ENCODE measurements at places on chromosomes 6 and 20.

DNA sequence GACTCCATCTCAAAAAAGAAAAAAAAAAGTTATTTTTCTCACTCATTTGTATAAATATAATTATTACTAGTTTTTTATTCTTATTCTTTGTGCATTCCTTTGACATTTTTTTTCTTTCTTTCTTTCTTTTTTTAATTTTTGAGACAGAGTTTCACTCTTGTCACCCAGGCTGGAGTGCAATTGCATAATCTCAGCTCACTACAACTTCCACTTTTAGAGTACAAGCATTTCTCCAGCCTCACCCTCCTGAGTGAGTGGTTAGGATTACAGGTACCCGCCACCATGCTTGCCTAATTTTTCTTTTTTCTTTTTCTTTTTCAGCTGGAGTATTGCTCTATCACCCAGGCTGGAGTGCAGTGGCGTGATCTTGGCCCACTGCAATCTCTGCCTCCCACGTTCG lies 51.4 kb upstream of the JARID2 start:
- no peak for DNase-seq

- DNase-seq = no peak
Measured at GRCh38 chr6:36120539-36120938, 9.8 kb upstream of the MAPK13 start.

DNA sequence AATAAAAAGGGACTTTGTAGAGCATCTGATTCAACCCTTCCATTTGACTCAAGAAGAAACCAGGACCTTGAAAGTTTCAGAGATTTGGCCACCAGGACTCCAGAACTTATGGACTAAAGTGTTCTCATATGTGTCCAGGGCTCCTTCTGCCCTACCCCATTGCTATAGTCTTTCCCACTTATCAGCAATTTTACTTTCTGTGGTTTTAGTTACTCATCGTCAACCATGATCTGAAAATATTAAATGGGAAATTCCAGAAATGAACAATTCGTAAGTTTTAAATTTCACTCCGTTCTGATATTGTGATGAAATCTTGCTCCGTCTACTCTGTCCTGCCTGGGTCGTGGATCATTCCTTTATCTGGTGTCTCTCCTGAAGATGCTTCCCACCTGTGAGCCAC lies 259.8 kb downstream of the PHACTR1 start:
- no peak for DNase-seq

DNA sequence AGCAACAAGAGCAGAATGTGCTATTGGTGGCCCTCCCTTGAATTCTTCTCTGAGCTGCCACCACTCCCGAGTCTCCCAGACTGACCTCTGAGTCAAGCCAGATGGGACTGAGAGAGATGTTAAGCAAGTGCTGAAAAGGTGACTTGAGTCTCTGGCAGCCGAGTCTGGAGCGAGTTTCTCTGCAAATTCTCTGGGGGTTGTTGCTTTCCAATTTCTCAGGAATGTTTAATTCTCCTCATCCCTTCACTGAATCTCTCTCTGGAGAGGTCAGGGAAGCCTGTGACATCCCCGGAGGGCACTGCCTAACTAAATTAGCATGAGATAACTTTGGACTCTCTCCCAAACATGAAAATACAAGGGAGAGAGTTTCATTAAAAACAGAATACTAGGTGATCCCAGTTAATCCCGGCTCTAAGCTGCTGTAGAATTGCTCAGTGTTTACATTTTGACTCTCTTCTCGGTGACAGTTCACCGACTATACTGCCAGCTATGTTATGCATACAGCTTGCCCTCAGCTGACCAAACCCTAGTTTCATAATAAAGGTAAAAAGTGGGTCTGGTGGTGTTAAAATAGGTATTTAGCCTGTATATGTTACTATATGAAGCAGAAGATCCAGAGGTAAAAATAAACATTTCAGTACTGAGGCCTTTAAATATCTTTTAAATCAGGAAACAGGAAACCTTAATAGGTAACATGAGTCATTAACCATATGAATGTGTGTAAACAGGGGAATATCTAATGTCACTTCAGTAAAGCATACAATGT lies 157.9 kb downstream of the FOXC1 start:
- DNase-seq = peak; percentile 78

DNA sequence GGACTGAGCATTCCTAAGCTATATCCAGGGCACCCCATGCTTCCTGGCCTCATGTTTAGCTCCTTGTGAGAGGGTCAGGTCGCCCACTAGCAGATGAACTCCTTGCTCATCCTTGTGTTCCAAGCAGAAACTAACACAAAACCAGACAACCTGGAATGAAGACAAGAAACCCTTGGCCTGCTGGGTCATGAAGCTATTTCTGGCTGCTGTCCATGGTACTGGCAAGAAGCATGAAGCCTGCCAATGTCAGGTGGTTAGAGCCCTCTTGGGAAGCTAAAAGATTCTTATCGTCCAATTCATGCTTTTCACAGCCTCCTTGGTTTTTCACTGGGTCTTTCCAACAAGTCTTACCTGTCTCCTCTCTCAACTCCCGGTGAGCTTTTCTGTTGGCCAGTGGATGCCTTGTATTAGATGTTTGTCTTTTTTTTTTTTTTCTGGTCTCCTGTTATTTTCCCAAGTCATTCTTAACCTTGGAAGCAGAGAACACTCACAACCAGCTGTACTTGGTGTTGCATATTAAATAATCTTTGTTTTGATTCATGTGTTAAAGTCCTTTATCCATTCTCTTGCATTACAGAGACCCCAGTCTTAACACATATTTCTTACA lies 180.3 kb downstream of the ANKRD60 start:
- DNase-seq = peak; percentile 53

GRCh38 chr6:119436583-119436982 lies 87.0 kb upstream of the MAN1A1 start:
- no peak for DNase-seq

DNA sequence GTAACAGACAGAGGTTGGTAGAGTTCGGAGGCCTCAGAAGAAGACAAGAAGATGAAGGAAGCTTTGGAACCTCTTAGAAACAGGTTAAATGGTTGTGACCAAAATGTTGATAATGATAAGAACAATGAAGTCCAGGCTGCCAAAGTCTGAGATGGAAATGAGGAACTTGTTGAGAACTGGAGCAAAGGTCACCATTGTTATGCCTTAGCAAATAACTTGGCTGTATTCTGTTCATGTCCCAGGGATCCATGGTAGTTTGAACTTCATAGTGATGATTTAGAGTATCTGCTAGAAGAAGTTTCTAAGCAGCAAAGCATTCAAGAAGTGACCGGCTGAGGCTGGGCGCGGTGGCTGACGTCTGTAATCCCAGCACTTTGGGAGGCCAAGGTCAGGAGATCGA lies 11.1 kb upstream of the LSM14B start:
- DNase-seq = no peak

GRCh38 chr20:11769825-11770224 lies 147.9 kb upstream of the BTBD3 start:
- DNase-seq = peak; percentile 33

DNA sequence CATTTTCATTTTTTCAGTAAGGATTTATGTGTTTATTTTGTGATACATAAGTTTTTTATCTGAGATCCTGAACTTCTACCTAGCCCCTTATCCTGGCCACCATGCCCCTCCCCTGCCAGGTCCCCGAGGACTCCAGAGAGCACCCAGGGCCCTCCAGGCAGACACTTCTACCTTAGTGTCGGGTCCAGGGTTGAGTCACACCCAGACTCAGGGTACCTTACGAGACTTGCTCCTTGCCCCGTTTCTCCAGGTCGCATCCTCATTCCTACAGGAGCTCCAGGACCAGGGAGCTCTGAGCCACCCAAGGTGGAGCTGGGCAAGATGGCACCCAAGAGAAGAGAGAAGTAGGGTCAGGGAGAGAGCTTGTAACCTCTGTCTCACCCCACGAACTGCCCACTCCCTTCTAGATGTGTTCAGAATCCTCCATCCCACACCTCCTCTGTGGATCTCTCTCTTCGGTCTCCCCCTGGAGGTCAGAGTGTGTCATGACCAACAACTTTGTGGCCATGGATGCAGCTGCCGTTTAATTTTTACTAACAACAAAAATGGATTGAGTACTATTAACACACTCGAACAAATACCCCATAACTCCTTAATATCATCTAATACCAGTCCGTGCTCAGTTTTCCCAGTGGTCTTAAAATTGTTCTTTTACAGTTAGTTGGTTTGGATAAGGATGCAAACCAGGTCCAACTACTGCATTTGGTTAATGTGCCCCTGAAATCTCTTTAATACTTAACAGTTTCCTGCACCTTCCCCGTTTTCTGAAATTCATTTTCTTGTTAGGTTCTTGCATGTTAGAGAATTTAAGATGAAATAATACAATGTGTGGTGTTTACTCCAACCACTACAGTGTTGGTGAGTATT lies 130.6 kb upstream of the INSM1 start:
- peak; percentile 80 for DNase-seq

GRCh38 chr6:154653853-154654252 lies 79.4 kb upstream of the SCAF8 start:
- DNase-seq = peak; percentile 66

DNA sequence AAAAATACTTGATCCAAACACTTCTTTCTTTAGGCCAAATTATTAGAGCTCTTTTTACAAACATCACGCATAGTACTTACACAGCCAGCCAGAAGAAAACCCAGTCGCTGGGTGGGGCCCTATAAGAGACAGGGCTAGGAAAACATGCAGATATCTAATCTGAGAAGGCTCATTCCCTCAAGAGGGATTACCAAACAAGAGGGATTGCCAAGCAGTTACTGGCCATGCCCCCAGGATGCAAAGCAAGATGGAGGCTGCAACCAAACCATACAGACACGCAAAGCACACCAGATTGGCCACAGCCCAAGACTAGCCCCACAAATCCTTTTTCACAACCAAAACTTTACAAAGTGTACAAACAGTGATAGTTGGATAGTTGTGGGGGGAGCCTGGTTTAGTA lies 1235.4 kb upstream of the GJE1 start:
- DNase-seq = no peak

GRCh38 chr6:56742122-56742791 lies 99.6 kb upstream of the DST start:
- DNase-seq = no peak

DNA sequence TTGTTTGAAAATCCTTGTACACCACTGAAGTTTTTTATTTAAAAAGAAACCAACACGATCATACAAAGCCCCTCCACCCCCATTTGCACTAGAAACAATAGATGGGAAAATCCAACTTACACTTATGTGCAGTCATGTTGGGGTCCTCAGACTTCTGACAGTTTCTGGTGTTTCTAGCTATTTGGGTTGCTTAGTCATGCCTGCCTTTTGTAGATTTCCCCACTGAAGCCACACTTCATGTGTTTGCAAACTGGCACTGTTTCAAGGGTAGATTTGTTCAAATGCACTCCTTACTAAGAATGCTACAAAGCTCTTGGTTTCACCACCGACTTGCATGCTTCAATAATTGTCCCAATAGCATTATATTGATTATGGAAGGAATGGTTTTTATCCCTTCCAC lies 1.5 kb downstream of the SH3BGRL2 start:
- no peak for DNase-seq

GRCh38 chr6:128063850-128064539 lies 163.1 kb upstream of the THEMIS start:
- no peak for DNase-seq

DNA sequence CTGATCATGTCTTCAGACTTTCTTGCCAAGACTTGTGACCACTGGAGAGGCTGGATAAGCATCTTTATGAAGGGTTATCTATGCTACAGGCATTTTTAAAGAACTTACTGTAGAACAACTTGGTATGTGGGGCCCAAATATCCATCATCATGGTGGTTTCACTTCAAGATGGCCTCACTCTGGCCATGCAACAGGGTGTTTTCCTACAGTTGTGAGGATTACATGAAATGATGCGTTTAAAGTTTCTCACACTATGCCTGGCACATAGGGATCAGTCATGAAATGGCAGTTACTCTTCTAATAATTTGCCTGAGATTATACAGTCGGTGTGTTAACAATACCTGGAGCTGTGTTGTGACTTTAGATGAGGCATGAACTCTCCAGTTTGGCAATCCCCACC lies 13.0 kb downstream of the SLC2A10 start:
- no peak for DNase-seq

- DNase-seq = no peak
Measured at GRCh38 chr20:23059846-23060245, 10.4 kb upstream of the THBD start.

- no peak for DNase-seq
Measured at GRCh38 chr6:31585491-31585890, 586 bp upstream of the LST1 start.

GRCh38 chr20:32634041-32634805 lies 39.5 kb downstream of the C20orf203 start:
- no peak for DNase-seq

- no peak for DNase-seq
Measured at GRCh38 chr20:52496191-52496590, 304.6 kb upstream of the ZFP64 start.

DNA sequence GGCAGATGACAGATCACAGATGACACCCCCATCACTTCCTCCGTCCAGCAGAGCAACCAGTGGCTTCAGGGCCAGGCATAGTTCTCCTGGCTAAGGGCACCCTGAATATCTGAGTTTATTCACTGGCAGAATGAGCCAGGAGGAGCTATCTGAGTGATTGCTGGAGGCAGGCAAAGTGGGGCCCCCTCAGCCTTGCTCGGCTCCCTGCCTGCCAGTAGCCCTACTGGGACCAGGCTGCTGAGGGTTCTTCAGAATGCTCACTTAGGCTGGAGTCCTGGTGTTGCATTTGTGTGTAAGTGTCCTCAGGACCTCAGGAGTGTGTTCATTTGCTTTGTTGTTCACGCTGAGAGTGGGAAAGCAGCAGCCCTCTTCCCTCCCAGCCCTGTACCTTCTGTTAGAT lies 31.2 kb downstream of the CHMP4B start:
- DNase-seq = no peak

DNA sequence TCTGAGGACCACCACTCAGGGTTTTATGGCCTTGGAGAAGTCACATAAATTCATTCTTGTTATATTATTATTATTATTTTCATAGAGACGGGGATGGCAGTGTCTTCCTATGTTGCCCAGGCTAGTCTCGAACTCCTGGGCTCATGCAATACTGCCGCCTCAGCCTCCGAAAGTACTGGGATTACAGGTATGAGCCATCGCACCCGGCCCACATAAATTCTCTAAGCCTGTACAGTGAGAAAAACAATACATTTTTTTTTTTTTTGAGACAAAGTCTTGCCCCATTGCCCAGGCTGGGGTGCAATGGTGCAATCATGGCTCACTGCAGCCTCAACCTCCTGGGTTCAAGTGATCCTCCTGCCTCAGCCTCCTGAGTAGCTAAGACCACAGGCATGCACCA lies 753 bp upstream of the FASTKD5 start:
- DNase-seq = no peak

GRCh38 chr20:53079261-53079691 lies 107.1 kb downstream of the TSHZ2 start:
- no peak for DNase-seq

DNA sequence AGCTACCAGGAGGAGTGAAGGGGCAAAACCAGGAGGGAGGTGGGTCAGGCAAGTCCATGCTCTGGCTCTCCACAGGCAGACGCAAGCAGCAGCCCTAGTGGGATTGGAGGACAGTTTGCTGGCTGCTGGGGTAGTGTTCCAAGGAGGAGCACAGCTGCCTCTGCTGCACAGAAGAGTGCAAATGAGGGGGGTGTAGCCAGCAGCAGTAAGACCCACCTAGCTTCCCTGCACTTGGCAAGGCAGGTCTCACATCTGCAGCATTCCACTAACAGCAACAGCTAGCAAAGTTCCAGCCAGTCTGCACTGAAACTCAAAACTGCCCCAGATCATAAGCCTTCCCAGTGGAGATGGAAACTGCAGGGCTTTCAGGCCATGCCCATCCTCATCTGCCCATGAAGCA lies 405.0 kb downstream of the UTRN start:
- no peak for DNase-seq

- no peak for DNase-seq
Measured at GRCh38 chr20:38770546-38770945, 22.3 kb downstream of the ACTR5 start.

GRCh38 chr6:8182902-8183665 lies 80.7 kb upstream of the EEF1E1 start:
- no peak for DNase-seq

GRCh38 chr6:149225946-149226345 lies 91.6 kb upstream of the TAB2 start:
- no peak for DNase-seq

All from AG20443 (cell line).